ENCODE measurements at places on chromosomes 5 and 9.

DNA sequence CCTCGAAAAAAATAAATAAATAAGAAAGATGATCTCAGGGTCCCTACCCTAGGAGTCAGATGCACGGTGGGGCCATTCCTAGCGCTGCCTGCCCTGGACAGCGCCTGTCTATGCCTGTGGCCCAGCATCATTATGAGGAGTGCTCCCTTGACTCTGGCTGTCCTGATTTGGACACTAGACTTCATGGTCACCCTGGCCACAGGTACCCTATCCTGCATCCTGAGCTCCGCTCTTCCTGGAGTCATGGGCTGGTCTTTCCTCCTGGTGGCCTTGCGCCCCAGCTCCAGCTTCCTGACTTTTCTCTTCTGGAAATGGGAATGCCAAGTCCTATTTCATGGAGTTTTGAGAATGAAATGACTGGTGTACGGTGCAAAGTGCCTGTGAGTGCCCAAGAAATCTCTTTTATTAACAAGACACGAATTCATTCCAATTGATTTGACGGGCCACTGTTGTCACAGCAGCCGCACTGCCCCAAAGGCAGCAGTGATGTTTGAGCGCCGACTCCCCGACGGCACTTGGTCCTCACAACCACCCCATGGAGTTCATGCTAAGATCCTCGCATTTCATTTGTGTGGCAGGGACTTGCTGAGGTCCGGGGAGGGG is 564 bp upstream of the AIF1L start:
- peak; percentile 68 for DNase-seq

- no peak for DNase-seq
Observed at GRCh38 chr5:173733425-173733824, 117.0 kb upstream of the BOD1 start.

DNA sequence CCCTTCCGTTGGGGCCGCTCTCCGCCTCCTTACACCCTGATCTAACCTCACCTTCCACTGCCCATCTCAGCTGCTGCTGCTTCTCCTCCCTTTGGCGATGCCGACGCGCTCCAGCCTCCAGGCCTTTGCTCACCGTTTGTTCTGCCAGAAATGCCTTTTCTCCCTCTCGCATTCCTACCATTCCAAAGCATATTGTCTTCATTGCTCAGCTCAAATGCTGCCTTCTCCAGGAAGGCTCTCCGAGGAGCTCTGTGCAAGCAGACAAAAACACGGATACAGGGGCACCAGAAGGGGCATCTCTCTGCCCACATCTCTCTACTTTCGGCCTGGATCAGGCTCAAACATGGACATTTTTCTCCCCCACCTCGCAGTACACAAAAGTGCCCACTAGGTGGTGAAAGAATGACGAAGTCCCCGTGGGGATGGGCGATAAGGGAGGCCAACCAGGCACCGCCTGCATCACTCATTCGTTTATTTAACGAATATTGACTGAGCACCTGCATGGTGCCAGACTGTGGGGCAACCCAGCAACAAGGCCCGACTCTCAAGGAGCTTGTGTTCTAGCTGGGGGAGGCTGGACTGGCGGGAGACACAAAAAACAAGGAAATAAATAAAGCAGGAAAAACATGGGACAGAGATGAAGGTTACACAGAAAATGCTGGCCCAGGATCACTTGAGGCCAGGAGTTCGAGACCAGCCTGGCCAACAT is 7.3 kb upstream of the GRHPR start:
- DNase-seq, result peak; percentile 74

- DNase-seq, result no peak
Observed at GRCh38 chr9:121227862-121228261, 26.2 kb upstream of the RAB14 start.

DNA sequence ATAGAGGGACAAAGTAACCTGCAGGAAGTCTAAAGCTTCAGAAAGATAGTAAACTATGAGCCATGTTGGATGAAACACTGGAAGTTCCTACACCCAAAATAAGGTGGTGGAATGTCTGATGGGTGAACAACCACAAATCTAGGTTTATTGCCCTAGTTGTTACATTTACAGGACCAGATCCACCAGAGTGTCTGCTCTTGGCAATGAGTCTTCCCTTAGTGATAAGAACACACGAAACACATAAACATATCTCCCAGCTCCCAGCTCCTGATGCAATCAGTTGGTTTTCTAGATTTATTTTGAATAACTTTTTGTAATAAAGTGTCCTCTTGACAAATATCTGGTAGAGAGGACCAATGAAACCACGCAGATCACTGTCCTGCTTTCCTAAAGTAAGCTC is 329.7 kb upstream of the WWC1 start:
- DNase-seq, result no peak

GRCh38 chr5:82982846-82983245 is 94.3 kb downstream of the TMEM167A start:
- no peak for DNase-seq

- DNase-seq, result peak; percentile 75
Observed at GRCh38 chr9:33161011-33161588, 6.0 kb downstream of the B4GALT1 start.

- DNase-seq, result no peak
Observed at GRCh38 chr9:6870650-6871477, 113.1 kb downstream of the KDM4C start.

DNA sequence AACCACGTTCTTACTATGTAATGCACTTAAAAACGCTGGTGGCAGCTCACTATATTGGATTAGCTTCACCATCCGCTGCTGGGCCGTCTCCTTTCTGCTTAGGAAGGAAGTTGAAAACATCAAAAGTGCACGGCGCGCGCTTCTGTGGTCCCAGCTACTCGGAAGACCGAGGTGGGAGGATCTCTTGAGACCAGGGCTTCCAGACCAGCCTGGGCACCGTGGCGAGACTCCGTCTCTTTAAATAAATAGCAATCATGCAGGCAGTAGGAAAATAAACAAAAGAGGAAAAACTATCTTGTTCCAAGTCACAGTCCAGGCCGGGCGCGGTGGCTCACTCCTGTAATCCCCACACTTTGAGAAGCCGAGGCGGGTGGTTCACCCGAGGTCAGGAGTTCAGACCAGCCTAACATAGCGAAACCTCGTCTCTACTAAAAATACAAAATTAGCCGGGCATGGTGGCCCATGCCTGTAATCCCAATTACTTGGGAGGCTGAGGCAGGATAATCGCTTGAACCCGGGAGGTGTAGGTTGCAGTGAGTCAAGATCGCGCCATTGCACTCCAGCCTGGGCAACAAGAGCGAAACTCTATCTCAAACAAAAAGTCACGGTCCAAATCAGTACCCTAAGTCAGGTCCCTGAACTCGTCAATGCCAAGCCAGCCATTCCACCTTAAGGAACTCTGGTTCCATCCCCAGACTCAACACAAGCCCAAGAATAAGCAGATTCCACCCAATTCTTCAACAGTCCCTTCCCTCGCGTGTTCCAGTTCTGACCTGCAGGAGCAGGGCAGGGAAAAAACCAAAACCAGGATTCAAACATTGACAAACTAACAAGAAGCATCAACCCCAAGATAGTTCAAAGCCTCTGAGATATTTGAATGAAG is 1.0 kb upstream of the GOLGA1 start:
- peak; percentile 9 for DNase-seq

DNA sequence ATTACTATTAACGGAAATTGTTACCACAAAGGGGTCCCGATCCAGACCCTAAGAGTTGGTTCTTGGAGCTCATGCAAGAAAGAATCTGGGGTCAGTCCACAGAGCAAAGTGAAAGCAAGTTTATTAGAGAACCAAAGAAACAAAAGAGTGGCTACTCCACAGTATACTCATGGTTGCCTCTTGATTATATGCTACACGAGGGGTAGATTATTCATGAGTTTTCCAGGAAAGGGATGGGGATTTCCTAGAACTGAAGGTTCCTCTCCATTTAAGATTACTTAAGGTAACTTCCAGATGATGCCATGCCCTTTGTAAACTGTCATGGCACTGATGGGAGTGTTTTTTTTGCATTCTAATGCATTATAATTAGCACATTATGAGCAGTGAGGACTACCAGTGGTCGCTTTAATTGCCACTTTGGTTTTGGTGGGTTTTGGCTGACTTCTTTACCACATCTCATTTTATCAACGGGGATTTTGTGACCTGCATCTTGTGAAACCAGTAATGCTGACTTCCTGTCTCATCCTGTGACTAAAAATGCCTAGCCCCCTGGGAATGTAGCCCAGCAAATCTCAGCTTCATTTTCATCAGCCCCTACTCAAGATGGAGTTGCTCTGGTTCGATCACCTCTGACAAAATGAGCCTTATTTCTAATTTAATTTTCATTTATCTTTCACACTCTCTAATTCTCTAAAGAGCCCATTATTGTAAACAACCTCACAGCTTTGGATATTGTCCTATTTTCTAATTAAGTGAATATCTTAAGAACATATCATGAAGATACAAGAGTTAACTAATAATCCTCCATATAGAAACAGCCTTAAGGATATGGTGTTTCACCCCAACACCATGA is 336.3 kb downstream of the RASEF start:
- no peak for DNase-seq

- no peak for DNase-seq
Observed at GRCh38 chr5:31823472-31823871, 184.5 kb downstream of the PDZD2 start.

- DNase-seq, result no peak
Observed at GRCh38 chr9:36828611-36829013, 205.5 kb downstream of the PAX5 start.

DNA sequence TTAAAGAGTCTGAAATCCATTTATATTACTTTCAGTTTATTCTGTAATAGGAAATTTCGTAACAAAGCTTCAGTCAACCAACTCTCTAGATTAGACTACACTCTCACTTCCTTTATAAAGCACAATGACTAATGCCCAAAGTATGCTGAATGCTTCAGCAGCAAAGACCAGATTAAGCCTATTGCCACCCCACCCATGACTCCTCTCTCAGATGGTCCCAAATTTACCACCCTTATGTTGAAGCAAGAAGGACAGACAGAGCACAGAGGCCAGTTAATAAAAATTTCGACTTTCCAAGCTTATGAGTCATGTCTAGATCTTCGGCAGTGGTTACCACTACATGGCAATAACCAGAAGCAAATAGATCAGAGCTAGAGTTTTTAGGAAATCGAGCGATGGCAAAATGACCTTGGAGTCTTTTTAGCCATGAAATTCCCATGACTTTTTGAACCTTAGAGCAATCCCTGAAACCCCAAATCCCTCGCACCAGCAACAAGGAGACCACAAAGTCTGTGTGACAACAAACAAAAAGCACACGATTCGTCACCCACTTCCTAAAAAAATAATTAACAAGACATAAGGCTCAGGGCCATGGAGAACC is 287.8 kb upstream of the RASA1 start:
- DNase-seq, result peak; percentile 19

DNA sequence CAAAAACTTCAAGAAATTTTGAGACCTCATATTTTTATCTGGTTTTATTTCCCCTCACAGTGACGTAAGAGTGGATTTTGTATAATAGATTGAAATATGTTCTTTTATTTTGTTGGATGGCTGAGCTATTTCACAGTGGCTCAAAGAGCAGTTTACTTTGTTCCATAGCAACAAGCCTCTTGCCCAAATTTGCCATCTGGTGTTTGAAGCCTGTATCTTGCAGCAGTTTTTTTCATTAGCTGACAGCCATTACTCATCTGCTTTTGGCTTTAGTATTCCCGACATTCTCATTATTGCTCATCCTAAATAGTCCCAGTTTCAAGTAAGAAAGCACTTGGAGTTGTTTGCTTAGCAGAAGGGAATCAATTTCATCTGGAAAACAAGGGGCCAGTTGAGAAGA is 36.3 kb downstream of the GDA start:
- DNase-seq, result no peak

DNA sequence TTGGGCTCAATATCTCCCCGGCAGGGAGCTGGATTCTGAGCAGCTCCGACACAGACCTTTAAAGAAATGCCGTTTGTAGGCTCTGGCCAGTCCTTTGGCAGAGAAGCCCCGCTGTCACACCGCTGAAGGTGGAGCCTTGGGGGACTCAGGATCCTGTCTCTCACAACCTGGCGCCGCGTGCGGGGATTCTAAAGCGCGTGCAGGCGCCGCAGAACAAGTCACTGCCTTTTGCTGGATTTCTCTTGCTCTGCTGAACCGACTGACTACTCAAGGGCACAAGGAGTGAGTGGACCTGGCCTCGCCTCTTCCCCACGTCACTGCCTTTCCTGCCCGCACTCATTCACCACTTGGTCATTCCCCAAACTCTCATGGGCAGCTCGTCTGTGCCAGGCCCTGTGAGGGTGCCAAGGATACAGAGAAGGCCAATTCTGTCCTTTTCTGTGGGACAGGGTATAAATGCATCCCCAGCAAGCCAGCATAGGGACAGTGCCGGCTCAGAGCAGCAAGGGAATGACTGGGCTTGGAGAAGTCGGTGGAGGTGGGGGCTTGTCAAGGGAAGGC is 69.3 kb downstream of the CRB2 start:
- DNase-seq, result no peak

- no peak for DNase-seq
Observed at GRCh38 chr9:37656936-37657335, 6.2 kb downstream of the FRMPD1 start.

GRCh38 chr9:135244271-135245221 is 157.1 kb downstream of the OLFM1 start:
- DNase-seq, result no peak

GRCh38 chr9:107273634-107274033 is 9.4 kb upstream of the RAD23B start:
- DNase-seq, result no peak

DNA sequence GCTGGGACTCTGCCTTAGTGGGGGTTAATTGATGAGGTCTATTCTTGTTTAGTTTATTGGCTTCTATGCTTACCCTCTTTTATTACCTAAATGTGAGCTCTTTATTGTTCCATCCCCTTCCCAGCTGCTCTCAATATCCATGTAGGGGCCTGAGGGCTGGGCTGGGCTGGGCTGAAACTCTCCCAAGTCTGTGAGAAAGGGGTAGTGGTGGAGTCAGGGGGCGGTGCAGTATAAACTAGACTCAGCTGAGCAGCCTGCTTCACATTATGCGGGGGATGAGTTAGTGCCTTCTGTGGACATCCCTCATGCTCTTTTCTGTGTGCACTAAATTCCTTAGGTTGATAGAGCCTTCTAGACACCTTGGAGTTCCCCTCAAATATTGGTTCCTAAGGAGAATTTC is 451.8 kb upstream of the PTGER4 start:
- DNase-seq, result no peak

DNA sequence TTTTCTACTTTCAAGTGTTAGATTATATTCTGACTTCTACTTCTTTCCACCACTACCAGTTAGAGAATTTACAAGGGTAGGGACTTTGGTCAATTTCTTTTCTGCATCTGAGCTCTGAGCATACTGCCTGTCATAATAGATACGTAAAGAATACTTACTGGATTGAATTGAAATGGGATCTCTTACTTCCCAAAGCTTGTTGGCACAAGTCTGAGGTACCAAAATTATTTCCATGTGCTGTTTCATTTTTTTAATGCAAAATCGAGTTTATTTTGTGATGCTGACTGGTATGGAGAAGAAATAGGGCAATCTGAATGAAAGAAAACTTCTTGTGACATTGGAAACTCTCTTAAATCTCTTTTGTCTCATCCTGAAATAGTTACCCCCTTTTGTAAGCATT is 428.9 kb downstream of the SPATA31D1 start:
- no peak for DNase-seq

GRCh38 chr5:170144286-170145023 is 38.8 kb downstream of the FOXI1 start:
- DNase-seq, result no peak

GRCh38 chr5:3116366-3116765 is 364.9 kb upstream of the IRX2 start:
- no peak for DNase-seq
